ENCODE measurements at places on chromosomes 3 and 15.

GRCh38 chr3:126465928-126466544, 9.7 kb downstream of the ZXDC start:
- no peak for DNase-seq

- no peak for DNase-seq
Measured at GRCh38 chr15:66072616-66073361, 180.8 kb downstream of the MEGF11 start.

GRCh38 chr3:166522017-166522416, 684.8 kb upstream of the BCHE start:
- DNase-seq, result no peak

DNA sequence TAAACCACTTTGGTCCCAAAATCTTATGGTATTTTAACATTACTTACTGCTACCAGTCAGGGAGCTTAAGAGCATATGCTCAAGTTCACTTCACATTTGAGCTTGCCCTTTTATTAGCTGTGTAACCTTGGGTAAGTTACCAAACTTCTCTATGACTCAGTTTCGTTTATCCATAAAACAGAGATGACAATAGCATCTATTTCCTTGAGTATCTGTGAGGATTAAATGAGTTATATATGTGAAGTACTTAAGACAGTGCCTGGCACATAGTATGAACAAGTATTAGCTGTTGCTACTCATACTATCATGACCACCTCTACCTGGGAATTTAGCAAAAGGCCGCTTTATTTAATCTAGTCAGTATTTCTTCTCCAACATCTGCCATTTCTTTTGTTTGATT, 5.9 kb downstream of the ATOSA start:
- no peak for DNase-seq

GRCh38 chr3:72008226-72008996, 223.5 kb upstream of the PROK2 start:
- DNase-seq, result no peak

GRCh38 chr3:42762046-42762724, 10.9 kb downstream of the CCDC13 start:
- no peak for DNase-seq

GRCh38 chr3:16181361-16181760, 6.9 kb downstream of the GALNT15 start:
- DNase-seq, result peak; percentile 51

DNA sequence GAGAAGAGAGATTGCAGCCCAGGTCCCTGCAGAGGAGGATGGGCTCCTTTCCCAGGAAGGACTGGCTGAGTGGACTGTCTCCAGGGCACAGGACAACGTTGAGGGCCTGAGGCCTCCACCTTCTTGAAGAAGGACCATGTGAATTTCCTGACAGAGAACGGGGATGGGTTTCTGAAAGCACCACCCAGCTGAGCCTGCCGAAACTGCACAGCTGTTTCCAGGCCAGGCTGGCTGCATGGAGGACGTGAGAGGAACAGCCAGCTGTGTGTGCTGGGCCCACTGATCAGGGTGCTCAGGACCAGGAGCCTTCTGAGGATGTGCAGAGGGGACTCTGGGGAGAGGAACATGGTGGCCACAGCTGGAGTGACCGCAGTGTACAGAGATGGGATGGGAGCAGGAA, 39.2 kb downstream of the HMCES start:
- no peak for DNase-seq

GRCh38 chr3:14403619-14404155, 1.3 kb downstream of the SLC6A6 start:
- DNase-seq, result no peak

DNA sequence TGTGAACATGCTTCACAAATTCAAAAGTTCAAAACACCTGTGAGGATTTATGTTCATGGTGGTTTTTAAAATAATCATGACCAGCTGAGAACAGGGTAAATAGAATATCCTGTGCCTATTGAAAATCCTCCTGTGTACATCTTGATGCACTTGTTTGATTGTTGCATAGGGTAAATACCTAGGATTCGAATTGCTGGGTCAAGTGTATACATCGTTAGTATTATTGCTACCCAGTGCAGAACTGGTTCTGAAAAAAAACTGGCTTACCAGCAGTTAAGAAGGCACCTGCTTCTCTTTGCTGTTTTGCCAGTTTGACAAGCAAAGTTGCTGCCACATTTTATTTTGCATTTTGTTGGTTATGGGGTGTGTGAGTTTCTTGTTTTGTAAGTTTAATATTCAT, 272.6 kb downstream of the CLSTN2 start:
- no peak for DNase-seq

Data from type B pancreatic cell (in vitro differentiated cells).